COR-L47 (cell line): ENCODE measurements at places on chromosomes 5 and 9.

GRCh38 chr5:132067451-132067850 is 6.1 kb upstream of the CSF2 start:
- no peak for DNase-seq

DNA sequence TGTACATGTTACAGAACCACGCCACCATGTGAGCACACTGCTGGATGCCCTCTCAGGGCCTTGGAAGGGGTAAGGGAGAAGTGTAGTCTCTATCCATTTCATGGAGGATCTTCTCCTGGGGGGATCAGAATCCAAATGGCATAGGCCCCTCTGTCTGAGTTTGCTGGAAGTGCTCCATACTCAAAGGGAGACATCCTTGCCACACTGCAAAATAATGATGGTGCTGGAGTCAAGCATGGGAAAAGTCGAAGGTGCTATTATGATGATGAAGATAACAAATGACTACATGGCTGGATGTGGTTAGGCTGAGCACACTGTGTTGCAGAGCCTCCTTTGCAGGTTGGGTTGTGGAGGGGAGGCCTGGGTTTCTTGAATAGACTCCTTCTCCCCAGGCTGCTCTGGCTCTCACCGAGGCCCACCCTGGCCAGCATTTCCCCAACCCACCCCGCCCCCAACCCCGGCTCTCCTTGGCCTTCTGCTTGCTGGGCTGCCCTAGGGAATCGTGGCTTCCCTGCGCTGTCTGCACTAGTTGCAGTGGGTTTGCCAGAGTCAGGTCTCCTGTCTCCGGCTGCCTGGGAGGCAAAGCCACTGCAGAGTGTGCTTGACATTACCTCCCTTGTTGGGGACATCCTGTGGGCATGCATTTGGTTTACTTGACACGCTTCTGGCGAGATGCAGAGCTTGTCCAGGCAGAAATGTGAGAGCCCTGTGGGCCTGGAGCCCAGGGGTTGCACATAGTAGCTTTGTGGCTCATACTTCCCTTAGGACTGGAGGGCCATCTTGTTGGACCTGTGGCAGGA is 3.0 kb downstream of the MVB12B start:
- no peak for DNase-seq

GRCh38 chr5:140365282-140365681 is 5.3 kb downstream of the SLC4A9 start:
- DNase-seq: no peak

GRCh38 chr5:154862766-154863165 is 4.3 kb downstream of the CNOT8 start:
- no peak for DNase-seq

- DNase-seq: no peak
These were observed 265.2 kb downstream of the TMEM38B start for GRCh38 chr9:105959531-105959930.

DNA sequence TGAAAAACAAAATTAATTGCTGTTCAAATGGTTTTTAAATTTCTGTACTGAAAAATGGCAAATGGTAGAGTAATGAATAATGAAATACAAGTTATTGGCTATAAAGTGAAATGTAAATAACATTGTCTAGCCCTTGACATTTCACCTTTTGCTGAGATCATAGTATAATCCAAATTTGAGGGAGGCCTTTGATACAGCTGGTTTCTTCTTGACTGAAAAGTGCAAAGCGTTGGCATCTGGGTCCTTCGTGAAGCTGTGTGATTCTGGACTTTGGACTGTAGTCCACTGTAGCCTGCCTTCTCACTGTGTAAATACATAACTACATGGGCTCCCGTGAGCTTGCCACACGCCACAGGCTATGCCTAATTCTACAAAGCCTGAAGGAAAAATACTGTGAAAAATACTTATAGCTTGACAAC is 52.3 kb downstream of the ARHGEF28 start:
- DNase-seq: no peak

- DNase-seq: no peak
These were observed 309.1 kb downstream of the DMAC1 start for GRCh38 chr9:7490317-7491108.

DNA sequence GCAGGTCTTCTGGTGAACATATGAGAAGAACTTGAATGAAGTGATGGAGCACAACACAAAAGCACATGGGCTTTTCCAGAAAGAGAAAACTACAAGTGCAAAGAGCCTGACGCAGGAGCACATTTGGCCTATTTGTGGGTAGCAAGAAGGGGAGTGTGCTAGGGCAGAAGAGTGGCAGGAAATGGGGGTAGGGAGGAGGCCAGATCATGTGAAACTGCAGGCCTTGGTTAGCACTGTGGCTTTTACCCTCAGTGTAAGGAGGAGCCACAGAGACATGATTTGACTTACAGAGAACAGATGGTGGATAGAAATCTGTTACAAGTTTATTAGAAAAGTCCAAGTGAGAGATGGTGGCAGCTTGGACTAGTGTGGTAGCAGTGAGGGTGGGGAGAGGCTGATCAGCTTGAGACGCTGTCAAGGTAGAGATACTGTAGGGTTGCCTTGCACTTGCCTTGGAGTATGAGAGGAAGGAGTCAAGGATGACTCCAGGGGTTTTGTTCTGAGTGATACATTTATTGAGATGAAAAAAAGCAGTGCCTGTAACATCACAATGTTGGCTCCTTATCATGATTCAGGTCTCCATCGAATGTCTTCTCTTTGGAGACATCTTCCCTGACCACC is 126.7 kb downstream of the PPP2R2B start:
- no peak for DNase-seq

DNA sequence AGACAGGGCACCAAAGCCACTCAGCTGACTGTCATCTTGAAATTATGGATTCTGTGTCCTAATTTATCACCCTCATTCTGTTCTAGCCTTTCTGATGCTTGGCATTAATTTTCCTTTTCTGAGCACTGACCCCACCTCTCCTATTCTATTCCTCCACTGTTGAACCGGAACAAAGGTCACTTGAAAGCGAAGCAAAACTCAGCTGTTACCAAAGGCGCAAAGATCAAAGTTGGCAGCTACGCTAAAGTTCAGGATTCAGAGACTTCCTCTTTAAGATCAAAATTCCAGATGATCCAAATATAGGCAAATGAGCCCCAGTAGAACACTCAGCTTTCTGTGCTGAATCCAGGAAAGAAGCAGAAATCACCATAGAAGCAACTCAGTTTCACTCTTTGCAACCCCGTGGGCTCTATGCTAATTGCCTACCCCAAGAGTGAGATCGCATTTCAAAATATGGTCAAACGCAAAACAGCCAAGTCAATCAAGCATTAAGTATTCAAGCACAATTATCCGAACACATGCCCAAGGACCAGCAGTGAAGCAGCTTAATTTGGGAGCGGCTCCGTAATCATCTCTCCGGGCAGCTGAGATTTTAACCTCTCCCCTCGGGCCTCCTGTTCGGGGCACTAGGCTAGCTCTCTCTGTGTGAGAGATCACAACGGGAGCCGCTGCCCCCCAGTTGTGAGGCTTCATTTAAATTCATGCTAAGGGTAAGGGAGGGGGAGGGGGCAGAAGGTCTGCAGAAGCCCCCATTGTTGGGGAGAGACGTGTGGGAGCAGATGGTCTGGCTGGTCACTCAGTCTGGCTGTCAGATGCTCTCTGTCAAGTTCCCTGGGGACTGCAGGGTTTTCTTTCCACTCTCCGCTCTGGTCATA is 288.6 kb downstream of the ELAVL2 start:
- peak; percentile 13 for DNase-seq

DNA sequence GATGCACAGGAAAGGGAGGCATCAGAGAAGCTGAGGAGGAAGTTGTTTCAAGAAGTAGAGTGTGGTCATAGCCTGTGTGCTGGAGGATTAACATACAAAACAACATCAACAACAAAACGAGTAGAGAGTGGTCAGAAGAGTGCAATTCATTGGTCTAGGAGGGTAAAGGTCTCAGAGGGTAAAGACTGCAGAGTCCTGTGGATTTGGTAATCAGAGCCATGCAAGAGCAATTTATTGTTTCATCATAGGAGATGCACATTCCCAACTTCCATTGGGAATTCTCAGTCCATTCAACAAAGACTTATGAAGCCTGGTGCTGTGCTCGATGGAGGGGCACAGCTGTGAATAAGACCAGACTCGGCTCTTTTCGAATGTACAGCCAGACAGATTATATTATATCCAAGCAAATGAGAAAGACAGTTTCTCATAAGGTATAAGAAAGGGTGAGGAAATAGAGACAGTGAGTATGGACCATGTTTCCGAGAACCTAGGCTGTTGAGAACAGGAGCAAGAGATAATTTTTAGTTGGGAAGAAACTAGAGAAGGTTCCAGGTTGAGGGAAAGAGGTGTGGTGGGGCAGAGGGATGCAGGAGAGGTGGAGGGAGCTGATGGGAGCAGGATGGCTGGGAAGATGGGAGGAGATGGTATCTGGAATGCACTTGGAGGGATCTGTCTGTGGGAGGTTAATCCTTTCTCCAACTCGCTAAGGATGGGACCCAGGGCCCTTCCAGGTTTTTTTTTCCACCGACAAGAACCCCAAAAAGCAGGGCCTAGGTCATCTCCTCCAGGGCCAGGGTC is 7.9 kb upstream of the MYORG start:
- no peak for DNase-seq

DNA sequence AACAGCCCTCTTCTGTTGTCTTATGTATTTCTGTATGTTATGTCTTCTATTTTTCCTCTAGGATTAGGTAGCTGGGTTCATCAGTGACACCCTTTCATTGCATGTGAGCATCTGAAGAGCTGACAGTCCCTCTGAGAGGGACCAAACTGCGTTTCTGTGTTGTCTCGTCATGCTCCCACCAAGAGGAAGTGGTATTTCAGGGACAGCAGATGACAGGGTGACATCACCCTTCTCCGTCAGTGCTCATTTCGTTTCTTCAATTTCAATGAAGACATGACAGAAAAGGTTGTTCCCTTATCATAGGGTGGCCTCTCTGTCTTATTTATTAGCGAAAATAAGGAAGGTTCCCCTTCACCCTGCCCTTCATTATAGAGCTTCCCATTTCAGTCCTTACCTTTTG is 225.9 kb upstream of the NR4A3 start:
- no peak for DNase-seq

DNA sequence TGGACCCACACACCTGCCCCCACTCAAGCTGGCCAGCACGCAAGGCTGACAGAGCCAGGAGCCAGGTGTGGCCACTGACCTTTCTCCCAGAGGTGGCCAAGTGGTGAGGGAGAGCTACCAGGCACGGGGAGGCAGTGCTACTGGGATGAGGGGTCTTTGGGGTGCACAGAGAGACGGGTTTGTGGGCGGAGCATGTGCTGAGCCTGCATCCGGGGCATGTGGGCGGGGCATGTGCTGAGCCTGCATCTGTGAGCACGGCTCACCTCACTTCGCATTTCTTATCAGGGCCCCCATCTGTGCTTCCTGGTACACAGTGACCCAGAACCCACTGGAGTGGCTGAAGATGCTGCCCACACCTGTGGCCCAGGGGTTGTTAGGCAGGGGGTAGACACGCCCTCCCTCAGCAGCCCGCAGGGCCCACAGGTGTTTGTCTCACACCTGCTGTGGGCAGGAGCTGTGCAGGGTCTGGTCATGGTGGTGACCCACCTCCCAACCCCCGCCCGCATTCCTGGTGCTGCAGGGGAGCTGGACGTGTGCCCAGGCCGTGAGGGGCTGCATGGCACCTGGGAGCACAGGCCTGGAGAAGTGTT is 21.5 kb downstream of the CCDC187 start:
- peak; percentile 28 for DNase-seq

- no peak for DNase-seq
These were observed 25.8 kb downstream of the FBXW2 start for GRCh38 chr9:120767451-120767850.

GRCh38 chr5:2012885-2013284 is 130.2 kb upstream of the IRX4 start:
- no peak for DNase-seq

- DNase-seq: peak; percentile 66
These were observed 6.9 kb downstream of the FGD3 start for GRCh38 chr9:92954049-92954861.

GRCh38 chr9:89854715-89855475 is 250.1 kb downstream of the GADD45G start:
- DNase-seq: no peak

DNA sequence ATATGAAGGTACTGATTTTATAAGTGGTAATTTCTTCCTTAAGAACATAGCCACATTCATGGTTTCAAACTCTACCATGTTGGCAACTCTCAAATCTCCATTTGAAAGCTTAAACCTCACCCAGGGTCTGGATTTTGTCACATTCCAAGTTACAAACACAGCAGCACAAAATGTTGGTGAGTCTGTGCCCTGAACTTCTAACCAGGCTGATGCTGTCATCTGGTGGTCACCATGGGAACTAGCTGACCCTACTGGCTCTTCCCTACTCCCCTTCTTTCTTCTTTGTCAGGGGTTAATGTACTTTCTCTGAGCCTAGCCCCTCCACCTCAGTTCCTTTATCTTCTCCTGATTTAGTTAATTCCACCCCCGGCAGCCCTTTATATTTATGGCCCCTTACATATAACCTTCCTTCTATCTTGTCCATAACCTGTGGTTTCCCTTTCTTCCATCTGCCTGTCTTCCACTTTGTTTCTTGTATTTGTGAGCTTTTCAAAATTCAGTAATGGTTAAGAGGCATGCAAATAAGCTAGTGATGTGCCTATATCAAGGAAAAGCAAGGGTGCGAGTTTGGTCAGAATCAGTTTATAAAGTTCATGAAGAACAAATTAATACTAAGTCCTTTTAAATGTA is 35.9 kb downstream of the TGFBR1 start:
- DNase-seq: peak; percentile 32

DNA sequence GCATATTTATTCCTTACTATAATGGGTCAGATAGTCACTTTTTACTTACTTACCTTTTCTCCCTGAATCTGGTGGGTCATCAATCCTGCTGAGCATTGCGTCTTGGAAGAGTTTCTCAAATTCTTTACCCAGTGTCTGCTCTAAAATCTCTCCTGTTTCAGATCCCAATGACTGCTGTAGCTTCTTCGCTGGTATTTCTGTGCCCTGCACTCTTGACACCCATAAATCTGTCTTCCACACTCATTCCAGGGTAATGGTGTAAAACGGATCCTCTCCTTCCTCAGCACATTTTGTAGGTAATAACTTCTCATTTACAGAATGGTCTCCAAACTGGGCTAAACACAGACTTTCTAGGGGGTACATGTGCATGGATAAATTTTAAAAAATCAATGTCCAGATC is 407.4 kb downstream of the DMAC1 start:
- no peak for DNase-seq

- no peak for DNase-seq
These were observed 189.7 kb downstream of the PALM2AKAP2 start for GRCh38 chr9:109969573-109970237.
